Activated CD4-positive, CD25-positive, alpha-beta regulatory T cell treated with anti-CD3 and anti-CD28 coated beads, Interleukin-2, amount 50 U/mL, for 72 hours (primary cell): ENCODE measurements at places on chromosomes 2 and 18.

- no peak for DNase-seq
These were observed 385.0 kb upstream of the KLHL29 start for GRCh38 chr2:22999951-23000350.

DNA sequence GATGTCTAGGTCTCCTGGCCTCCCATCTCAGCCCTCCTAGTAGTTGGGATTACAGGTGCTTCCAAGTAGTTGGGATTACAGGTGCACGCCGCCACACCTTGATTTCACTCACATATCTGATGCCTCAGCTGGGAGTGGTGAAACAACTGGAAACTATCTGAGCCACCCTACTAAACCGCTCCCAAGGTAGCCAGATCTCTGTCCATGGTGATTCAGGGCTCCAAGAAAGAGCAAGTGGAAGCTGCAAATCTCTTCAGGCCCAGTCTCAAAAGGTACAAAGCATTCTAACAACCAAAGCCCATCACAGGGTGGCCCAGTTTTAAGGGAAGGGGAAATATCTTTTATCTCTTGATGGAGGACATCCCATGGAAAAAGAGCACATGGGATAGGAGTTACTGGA lies 19.0 kb downstream of the C1GALT1C1L start:
- DNase-seq = no peak

GRCh38 chr18:25111377-25112288 lies 240.3 kb downstream of the ZNF521 start:
- DNase-seq = no peak

DNA sequence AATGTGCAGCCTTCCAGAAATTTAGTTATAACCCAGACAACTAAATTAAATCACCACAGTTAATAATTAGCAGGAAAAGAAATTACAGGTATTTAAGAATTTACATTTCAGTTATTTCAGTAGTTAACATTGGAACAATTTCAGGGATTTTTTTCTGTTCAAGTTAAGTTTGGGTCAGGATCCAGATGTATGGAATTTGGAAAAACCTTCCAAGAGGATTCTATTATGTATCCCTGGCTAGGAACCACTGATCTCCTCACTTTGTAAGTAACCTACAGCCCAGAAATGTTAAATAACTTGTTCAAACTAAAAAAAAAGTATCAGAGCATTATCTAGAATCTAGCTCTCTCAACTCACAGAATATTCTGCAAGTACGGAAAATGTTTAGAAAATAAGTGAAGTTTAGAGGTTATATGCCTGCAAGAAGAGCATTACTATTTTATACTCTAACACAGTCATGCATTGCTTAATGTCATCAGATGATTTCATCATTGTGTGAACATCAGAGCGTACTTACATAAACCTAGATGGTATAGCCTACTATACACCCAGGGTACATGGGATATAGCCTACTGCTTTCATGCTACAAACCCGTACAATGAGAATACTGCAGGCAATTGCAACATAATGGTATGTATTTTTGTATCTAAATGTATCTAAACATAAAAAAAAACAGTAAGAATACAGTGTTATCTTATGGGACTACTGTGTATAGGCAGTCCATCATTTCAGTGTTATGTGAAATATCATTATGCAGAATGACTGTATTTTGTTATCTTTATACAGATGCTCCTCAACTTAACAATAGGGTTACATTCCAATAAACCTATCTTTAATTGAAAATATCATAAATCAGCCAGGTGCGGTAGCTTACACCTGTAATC lies 6.1 kb downstream of the NCKAP1 start:
- no peak for DNase-seq
